ENCODE measurements at places on chromosomes 6 and 20.

DNA sequence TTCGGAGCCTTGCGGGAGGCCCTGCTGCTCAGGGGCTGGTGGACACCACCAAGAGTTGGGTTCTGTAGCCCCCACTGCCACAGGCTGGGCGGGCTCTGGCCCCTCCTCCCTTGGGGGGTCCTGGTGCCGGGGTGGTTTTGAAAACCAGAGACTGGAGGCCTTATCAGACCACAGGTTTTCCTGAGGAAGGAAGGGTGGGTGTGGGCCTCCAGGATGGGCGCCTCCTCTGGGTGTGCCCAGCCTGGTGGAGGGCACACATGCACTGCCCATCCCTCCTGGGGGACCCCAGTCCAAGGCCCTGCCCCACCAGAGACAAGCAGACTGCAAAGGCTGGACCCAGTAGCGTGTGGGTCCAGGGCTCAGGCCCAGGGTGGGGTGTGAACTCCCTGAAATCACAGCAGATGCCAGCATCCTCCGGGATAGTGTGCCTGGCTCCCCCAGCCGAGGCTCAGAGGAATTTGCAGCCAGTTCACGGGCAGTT, 13.5 kb upstream of the ZBTB46 start:
- no peak for DNase-seq

GRCh38 chr6:139482287-139482686, 107.8 kb upstream of the CITED2 start:
- no peak for DNase-seq

DNA sequence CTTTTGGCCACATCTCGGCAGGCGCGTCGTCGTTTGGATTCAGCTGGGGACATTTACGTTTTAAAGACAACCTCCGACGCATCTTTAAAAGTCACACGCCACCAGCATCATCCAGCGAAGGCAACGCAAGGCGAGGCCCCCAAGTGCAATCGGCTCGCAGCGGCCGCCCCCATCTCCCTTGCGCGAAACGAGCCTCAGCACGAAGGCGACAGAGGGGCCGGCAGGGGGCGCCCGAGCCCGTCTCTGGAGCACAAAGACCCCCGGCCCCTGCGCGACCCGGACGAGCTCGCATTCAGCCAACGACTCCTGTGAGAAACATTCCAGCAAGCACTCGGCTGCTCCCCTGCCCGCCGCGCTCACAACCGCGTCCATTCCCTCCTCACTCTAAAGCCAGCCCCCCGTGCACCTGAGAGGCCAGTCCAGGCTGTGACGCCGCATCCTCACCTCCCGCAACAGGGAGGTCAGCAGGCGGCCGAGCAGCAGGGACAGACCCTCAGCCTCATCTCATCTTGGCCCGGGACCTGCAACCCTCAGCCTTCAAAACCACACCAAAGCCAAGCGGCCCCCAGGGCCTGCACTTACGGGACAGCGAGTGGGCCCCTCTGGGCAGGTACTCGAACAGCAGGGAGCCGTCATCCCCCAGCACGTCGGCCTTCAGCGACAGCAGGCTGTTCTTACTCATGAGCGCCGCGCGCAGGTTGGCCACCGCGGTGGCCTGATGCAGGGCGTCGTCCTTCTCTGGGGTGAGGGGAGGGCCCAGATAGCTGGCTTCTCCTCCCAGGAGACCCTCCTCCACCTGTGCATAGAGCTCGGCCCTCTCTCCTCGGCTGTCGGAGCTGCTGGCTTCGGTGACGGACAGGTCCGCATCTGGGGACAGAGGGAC, 35.8 kb downstream of the SLC2A4RG start:
- DNase-seq = peak; percentile 87

- DNase-seq = no peak
Observed at GRCh38 chr20:32448306-32449056, 90.3 kb downstream of the ASXL1 start.

GRCh38 chr6:35360349-35361138, 18.2 kb downstream of the PPARD start:
- DNase-seq = no peak

GRCh38 chr6:149168968-149169367, 148.5 kb upstream of the TAB2 start:
- DNase-seq = no peak

DNA sequence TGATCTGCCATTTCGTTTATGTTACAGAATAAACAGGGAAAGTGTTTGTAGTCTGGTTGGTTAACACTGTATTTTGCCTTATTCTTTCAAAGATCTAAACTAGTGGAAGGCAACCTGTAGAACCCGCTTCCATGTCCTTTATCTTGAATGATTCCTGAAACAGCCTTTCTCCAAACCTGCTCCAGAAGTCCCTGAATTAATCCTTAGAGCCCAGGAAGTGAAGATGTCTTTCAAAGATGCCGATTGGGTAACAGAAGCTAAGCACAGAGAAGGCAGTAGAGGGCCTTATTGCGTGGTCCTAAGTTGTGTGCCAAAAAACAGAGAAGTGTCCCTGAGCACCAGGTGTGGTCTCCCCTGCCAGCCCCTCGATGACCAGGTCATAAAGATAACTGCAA, 19.2 kb upstream of the ZSCAN16 start:
- DNase-seq = peak; percentile 34

DNA sequence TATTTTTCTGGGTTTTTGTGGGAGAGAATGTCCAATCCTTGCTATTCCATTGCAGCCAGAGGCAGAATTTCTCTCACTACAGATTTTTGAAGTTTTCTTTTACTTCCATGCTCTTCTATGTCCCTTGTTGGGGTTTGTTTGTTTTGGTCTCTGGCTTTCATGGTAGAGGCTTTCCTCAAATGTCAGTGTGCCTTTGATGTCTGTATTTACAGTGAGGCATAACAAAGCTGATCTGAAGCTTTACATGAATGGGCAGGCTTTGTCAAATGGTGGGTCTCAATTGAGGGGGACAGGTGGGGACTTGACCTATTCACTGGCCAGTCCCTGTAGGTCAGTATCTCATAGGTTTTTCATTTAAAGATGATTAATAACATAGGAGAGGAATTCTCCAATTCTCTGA, 8.6 kb upstream of the CARMIL1 start:
- DNase-seq = no peak

GRCh38 chr6:144279484-144280150, 5.5 kb upstream of the UTRN start:
- no peak for DNase-seq

GRCh38 chr6:7145885-7146828, 38.4 kb downstream of the RREB1 start:
- DNase-seq = no peak

DNA sequence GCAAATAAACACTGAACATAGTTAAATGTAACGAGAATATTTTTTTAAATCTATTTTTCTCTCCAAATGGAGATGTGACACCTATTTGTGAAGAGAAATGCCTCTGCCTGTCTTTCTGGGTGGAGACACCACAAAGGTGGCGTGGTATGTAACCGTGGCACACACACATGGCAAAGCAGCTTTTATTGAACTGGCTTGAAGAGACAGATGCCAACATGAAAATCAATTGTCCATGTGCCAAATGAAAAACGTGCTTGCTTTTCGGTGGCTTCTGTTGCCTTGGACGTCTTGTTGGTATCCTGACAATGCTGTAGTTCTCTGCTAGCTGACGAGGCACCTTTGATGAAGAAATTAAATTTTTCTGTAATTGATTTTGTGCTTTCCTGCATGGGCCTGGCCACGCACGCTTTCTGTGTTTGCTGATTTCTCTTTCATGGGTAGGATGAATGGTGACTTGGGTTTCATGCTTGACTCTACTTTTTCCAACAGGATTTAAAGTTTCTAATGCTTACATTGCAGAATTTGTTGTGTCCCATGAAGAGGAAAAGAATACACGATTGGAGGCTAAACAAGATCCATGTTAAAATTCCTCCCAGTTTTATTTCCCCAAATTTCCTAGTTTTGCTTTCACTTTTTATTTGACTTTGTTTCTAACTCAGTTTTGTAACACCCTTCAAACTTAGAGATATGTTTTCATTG, 202.6 kb downstream of the TMEM242 start:
- no peak for DNase-seq

DNA sequence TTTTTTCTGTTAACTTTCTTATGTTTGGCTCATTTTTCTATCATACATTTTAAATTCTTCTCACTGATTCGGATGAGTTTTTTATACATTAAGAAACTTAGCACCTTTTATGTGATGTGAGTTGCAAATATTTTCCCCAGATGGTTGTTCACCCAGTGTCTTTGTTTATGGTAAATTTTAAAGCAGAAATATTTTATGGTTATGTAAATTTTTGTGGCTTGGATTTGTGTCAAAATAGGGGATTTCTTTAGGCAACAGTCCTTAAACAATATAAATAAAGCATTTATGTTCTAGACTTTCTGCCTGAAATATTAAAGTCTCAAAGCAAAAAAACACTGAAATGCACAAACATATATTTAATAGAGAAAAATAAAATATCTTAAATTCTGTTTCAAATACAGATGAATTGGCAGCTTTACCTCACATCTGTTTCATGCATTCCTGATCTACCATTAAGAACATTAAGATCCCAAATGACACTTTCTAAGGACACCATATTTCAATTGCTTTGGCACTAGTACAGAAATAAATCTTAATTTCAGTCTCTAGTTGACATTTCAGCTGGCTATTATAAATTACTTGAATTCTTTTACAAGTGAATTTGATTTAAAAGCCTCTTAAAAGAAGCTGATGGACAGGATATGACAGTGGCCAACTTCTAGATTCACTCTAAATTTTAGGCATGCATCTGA, 646.6 kb downstream of the HACE1 start:
- DNase-seq = no peak

- DNase-seq = peak; percentile 27
Observed at GRCh38 chr6:140636271-140636907, 1261.9 kb upstream of the CITED2 start.

GRCh38 chr6:74284284-74284683, 588.3 kb downstream of the CD109 start:
- no peak for DNase-seq

DNA sequence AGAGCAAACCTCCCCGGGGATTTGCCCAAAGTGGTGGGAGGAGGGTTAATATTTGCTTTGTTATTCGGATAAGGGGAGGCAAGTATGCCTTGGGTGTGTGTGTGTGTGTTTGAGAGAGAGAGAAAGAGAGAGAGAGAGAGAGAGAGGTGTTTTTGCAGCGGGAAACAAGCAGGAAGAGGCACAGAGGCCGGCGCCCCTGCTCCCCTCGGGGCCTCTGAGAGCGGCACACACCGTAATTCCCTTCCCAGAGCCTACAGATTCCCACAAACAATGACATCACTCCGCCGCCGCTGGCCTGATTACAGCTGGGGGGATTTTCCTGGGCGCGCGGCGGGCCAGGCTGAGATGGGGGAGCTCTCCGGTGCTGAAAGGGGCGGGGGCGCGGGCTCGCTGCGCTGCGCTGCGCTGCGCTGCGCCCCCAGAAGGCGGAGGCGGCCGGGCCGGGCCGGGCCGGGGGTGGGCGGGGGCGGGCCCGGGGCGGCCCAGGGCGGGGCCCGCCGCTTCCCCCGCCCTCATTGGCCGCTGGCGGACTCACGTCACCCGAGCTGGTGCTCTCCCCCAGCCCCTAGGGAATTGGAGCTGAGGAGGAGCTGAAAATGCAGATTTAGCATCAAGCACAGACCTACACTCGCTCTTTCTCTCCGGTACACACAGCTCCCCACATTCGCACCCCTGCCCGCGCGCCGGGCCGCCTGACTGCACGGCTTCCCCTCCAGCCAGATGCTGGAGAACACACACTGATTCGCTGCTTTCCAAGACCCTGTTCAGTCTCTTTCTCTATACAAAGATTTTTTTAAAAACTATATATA, at the start of gene PCSK2:
Gene PCSK2, plus strand, starts transcription at position 631 of the 809 bp plus-strand sequence. CDS start 266 bp downstream, outside the sequence.
- peak; percentile 91 for DNase-seq

DNA sequence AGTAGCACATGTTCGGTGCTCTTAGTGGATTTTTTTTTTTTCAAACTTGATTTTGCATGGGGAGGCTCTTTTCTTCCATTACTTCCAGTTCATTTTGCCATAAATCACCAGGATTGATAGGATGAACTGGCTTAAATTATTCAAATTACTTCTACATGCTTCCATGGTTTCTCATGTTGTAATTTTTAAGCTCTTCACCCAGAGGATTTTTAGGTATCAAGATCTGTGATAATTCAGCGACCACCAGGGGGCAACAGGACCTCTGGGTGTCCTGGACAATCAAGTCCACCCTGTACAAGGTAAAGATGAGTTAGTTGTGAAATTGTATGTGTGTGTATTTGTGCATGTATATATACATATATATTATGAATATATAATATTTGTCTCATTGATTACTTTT, 4.2 kb upstream of the EPHA7 start:
- peak; percentile 33 for DNase-seq

DNA sequence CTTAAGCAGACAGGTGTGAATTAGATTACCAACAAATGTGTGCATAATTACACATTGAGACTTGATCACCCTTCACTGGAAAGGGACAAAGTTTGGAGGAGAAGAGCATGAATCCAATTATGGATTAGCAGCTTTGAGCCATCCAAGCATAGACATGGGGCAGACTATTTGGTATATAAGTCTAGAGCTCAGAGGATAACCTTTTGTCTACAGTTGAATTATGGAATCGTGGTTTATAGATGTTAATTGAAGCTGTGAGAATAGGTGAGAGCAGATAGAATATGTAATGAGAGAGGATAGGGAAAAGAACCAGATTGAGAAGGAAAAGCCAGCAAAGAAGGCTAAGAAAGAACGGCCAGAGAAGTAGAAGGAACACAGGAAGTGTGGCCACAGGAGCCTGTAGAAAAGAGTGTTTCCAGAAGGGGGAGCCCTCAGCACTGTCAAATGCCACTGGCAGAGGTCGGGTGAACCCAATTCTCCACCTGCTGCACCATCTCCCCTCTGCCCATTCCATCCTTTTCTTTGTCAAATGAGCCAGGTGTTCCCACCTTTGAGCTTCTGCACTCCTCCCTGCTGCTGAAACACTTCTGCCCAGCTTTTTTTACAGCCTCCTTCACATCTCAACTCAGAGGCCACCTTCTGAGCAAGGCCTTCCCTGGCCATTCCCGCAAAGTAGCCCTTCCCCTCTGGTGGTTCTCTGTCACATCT, 7.3 kb downstream of the DNTTIP1 start:
- peak; percentile 84 for DNase-seq

DNA sequence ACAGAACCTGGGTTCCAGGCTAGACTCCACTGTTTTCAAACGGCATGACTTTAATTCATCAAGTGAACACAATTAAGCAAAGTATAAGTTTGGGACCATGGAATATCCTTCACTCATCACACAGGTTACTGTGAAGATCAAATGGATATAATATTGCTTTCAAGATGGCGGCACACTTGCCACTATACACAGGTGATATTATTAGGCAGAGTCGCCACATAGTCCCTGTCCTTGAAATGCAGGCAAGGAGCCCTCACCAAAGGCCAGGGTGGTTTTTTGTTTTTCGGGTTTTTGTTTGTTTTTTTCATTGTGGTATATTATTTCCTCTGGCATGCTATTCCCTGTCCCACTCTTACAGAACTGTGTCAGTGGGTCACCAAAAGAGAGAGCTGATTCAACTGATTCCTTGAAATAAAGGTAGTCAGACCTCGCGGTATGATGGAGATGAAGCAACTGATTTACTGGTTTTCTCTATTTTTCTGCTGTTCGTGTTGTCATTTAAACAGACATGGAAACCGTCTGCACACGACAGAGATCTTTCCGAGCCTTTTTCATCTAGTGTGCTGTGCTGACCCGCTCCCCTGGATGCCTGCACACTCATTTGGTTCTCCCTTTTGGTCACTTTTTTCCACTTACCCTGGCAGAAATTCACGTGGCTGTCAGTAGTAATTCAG, 29.7 kb downstream of the MYB start:
- DNase-seq = no peak

Data from D341Med (cell line).